ENCODE measurements at places on chromosomes 2 and 18.

DNA sequence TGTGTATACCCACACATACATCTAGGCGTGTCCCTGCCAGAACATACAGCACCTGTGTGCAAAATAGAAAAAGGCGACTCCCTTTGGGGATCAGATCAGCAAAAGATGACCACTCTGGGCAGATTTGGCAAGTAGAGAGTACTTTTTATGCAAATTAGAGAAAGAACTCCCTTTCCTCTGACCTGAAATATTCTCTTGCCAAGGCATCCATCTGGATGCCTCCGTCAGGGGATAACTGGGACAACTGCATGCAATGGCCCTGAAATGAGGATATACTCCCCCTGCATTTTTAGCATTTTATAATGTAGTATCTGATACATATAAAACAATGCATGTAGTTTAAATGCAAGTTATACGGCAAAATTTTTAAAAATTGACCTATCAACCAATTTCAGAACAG is 247.7 kb downstream of the ICOS start:
- no peaks in the 10 kb centered on the region for H3K36me3 ChIP-seq
- H3K4me1 ChIP-seq: peaks cover 12% of the 10 kb centered on the region
- no peak overlapping the region for H3K4me3 ChIP-seq
- no peak overlapping the region for H3K27ac ChIP-seq

- DNase-seq: no peak
- H3K27ac ChIP-seq: no peak overlapping the region
- no peaks in the 10 kb centered on the region for H3K27me3 ChIP-seq
- H3K4me3 ChIP-seq: no peak overlapping the region
- H3K4me1 ChIP-seq: no peaks in the 10 kb centered on the region
These were observed 267.6 kb upstream of the LYPD1 start for GRCh38 chr2:132937629-132938028.

- H3K27me3 ChIP-seq: no peaks in the 10 kb centered on the region
- H3K27ac ChIP-seq: no peak overlapping the region
- no peaks in the 10 kb centered on the region for H3K36me3 ChIP-seq
- H3K4me1 ChIP-seq: no peaks in the 10 kb centered on the region
- DNase-seq: no peak
These were observed 245.9 kb downstream of the TFCP2L1 start for GRCh38 chr2:121038891-121039616.

GRCh38 chr2:235105821-235106359 is 154.1 kb downstream of the SH3BP4 start:
- no peak overlapping the region for H3K4me3 ChIP-seq
- no peaks in the 10 kb centered on the region for H3K4me1 ChIP-seq
- H3K27ac ChIP-seq: no peak overlapping the region
- no peaks in the 10 kb centered on the region for H3K36me3 ChIP-seq
- no peak for DNase-seq

- no peak for DNase-seq
- H3K4me1 ChIP-seq: peaks cover 20% of the 10 kb centered on the region
- no peak overlapping the region for H3K27ac ChIP-seq
- H3K36me3 ChIP-seq: peaks cover 19% of the 10 kb centered on the region
These were observed 160.0 kb downstream of the STK39 start for GRCh38 chr2:168087401-168087800.

GRCh38 chr2:133541376-133541775 is 26.9 kb downstream of the NCKAP5 start:
- no peak for DNase-seq
- H3K36me3 ChIP-seq: no peaks in the 10 kb centered on the region
- H3K27ac ChIP-seq: no peak overlapping the region

DNA sequence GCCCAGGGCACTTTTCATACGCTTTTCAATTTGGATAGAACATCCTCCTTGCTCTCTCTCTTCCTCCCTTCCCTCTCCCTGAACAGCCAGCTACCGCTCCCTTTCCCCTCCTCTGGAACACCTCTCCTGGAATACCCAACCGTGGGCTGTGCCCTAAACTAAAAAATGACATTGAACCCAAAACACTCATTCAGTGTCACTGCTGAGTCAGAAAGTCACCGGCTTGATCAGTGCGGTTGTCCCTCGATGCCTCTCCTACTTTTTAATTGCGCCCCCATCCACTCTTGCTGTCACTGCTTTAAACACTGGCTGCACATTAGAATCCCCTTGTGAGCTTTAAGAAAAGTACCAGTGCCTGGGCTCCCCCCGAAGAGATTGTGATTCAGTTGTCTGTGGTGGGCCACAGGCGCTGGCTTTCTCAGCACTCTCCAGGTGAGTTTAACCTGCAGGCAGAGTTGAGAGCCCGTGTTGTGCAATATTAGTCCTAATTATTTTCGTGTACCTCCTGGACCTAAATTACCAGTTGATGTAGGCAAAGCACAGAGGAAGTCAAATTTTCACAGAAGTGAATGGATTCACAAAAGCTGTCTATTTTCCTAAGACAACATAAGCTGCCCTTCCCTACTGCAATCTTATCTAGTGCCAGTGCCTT is 302.0 kb downstream of the PRKCE start:
- H3K27ac ChIP-seq: no peak overlapping the region
- no peak overlapping the region for H3K4me3 ChIP-seq
- no peak for DNase-seq
- H3K27me3 ChIP-seq: no peaks in the 10 kb centered on the region
- H3K36me3 ChIP-seq: no peaks in the 10 kb centered on the region
- H3K4me1 ChIP-seq: peaks cover 7% of the 10 kb centered on the region

- H3K36me3 ChIP-seq: peaks cover 74% of the 10 kb centered on the region
- no peak overlapping the region for H3K27ac ChIP-seq
- H3K4me3 ChIP-seq: no peak overlapping the region
These were observed 49.8 kb downstream of the CAB39 start for GRCh38 chr2:230762317-230762896.

- H3K27me3 ChIP-seq: no peaks in the 10 kb centered on the region
- H3K4me3 ChIP-seq: no peak overlapping the region
- H3K36me3 ChIP-seq: no peaks in the 10 kb centered on the region
- no peaks in the 10 kb centered on the region for H3K4me1 ChIP-seq
- DNase-seq: no peak
These were observed 722.0 kb downstream of the EPHA4 start for GRCh38 chr2:220850116-220850515.

GRCh38 chr2:108936866-108937265 is 52.2 kb downstream of the EDAR start:
- H3K27ac ChIP-seq: no peak overlapping the region
- DNase-seq: no peak
- no peak overlapping the region for H3K4me3 ChIP-seq
- H3K27me3 ChIP-seq: no peaks in the 10 kb centered on the region
- no peaks in the 10 kb centered on the region for H3K36me3 ChIP-seq
- peaks cover 11% of the 10 kb centered on the region for H3K4me1 ChIP-seq

GRCh38 chr2:151525821-151526373 is 116.2 kb downstream of the RIF1 start:
- H3K27me3 ChIP-seq: no peaks in the 10 kb centered on the region
- DNase-seq: no peak
- H3K27ac ChIP-seq: no peak overlapping the region

GRCh38 chr18:8899000-8899399 is 193.6 kb downstream of the MTCL1 start:
- no peak overlapping the region for H3K4me3 ChIP-seq
- no peak overlapping the region for H3K27ac ChIP-seq
- peaks cover 17% of the 10 kb centered on the region for H3K27me3 ChIP-seq
- H3K4me1 ChIP-seq: peaks cover 7% of the 10 kb centered on the region
- no peak for DNase-seq

GRCh38 chr18:78770823-78771139 is 208.8 kb upstream of the SALL3 start:
- H3K36me3 ChIP-seq: no peaks in the 10 kb centered on the region
- peaks cover 2% of the 10 kb centered on the region for H3K27me3 ChIP-seq
- no peak overlapping the region for H3K4me3 ChIP-seq
- no peak overlapping the region for H3K27ac ChIP-seq
- no peaks in the 10 kb centered on the region for H3K4me1 ChIP-seq
- DNase-seq: no peak

DNA sequence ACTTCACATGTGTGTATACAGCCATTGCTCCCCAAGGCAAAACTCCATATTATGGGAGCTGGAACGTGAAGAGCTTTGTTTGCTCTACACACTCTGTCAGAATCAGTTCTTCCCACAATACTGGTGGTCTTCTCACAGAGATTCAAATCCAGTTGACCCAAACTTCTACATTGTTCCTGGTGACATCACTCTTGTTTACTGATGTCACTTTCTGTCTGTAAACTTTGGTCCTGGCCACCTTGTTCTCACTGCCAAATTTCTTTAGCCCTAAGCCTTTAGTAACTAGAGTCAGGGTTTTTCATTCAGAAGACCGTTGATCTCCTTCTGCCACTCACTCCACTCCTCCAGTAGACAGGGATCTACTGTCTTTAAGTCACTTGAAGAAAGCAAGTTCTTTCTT is 386.0 kb upstream of the ZEB2 start:
- no peak overlapping the region for H3K27ac ChIP-seq
- no peaks in the 10 kb centered on the region for H3K36me3 ChIP-seq
- no peaks in the 10 kb centered on the region for H3K4me1 ChIP-seq

DNA sequence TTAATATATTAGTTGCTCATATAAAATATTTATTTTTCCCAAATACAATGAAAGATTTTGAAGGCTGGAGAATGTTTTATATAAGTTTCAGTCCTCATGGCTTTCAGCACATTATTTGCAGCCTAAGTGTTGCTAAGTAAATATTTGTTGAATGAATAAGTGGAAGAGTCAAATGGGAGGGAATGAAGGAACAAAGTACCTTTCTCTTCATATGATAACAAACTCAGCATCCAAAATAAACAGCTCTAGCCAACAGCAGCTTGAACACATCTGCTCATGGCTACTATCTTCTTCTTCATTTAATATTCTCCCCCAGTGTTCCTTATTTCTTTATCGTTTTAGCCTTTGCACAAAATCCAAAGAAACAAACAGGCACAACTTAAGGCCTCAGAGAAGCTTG is 385.2 kb upstream of the PIK3C3 start:
- no peaks in the 10 kb centered on the region for H3K36me3 ChIP-seq
- no peak overlapping the region for H3K4me3 ChIP-seq
- no peak overlapping the region for H3K27ac ChIP-seq
- no peak for DNase-seq
- no peaks in the 10 kb centered on the region for H3K27me3 ChIP-seq

DNA sequence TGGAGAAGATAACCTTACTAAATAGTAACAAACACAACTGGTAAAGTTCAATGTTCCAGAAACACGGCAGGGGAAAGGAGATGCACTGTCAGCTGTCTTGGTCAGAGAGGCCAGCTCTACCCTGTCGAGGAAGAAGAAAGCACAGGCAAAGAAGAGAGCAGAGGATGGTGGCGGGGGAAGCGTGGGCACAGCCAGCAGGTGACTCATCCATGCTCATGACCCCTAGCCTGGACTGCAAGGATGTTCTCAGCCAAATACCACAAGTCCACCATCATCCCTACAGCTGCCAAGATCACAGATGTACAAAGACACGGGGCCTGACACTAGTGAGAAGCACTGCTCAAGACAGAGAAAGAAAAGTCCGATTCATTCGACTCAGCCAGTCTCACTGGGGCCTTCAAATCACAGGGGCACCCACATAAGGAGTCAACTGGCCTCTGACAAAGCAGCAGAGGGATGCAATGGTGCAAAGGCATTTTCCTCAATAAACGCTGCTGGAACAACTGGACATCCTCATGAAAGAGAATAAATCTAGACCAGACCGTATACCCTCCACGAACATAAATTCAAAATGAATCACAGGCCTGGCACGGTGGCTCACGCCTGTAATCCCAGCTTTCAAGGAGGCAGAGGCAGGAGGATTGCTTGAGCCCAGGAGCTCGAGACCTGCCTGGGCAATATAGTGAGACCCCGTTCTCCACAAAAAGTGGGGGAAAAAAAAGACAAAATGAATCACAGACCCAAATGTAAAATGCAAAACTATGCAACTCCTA is 5.6 kb downstream of the DTYMK start:
- peaks cover 30% of the 10 kb centered on the region for H3K4me1 ChIP-seq
- no peak overlapping the region for H3K4me3 ChIP-seq
- H3K27ac ChIP-seq: no peak overlapping the region
- H3K27me3 ChIP-seq: no peaks in the 10 kb centered on the region
- H3K36me3 ChIP-seq: peaks cover 81% of the 10 kb centered on the region

DNA sequence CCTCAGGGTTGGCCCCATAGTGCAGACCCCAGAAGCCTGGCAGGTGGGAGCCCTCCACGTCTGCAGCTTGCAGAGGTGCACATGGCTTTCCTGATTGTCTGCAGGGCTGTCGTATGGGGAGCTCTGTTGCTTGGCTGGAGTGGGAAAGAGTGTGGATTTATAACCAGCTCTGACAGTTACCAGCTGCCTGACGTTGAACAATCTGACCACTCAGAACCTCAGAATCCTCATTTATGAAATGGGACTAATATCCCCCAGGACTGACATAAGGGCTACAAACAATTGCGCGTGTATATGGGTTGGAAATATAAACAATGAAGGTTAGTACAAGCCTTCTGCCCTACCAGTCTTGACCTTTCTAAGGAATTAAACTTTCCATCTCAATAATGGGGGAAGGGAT is 13.9 kb upstream of the PXDN start:
- no peak for DNase-seq

DNA sequence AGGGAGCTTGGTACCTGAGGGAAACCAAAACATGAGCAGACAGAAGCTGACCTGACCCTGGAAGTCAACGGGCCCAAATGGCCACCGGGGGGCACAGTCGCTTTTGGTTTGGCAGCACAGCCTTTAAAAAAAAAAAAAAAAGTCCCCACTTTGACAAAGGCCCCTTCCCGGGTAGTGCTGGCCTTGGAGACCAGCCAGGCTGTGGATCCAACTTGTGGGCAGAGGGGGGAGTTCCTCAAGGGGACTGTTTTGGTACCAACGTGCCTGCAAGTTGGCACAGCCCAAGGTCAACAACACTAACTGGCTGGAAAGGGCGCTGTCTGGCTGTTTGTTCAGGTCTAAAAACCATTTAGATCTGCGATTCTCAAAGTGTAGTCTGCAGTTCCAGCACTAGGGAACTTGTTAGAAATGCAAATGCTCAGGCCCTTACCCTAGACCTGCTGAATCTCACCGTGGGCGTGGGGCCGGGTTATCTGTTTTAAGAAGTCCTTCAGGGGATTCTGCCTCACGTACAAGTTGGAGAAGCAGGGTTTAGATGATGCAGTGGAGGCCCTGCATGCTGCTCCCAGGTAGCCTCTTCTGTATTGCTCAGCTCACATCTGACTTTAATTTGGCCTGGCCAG is 83.0 kb downstream of the LPIN1 start:
- H3K4me3 ChIP-seq: peak overlapping the region; percentile 69
- peaks cover 37% of the 10 kb centered on the region for H3K36me3 ChIP-seq
- peaks cover 65% of the 10 kb centered on the region for H3K4me1 ChIP-seq
- H3K27me3 ChIP-seq: peaks cover 7% of the 10 kb centered on the region

DNA sequence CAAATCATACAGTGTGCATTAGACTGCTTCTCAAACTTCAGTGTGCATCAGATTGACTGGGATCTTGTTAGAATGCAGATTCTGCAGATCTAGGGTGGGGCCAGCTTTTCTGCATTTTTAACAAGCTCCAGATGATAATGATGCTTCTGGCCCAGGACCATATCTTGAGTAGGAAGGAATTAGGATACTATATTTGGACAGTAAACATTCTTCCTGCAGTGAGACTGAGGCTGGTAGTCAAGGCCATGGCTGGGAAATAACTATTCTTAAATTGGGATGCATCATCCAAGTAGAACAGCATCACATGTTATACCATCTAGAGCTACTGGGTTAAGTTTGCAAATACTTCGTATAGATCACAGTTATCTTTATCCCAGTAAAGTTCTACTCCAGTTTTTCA is 28.4 kb upstream of the ARMC9 start:
- H3K36me3 ChIP-seq: peaks cover 51% of the 10 kb centered on the region
- no peak overlapping the region for H3K4me3 ChIP-seq
- DNase-seq: no peak
- no peak overlapping the region for H3K27ac ChIP-seq

GRCh38 chr2:154623819-154624218 is 74.7 kb upstream of the KCNJ3 start:
- H3K36me3 ChIP-seq: no peaks in the 10 kb centered on the region
- H3K27me3 ChIP-seq: no peaks in the 10 kb centered on the region
- H3K4me1 ChIP-seq: no peaks in the 10 kb centered on the region
- no peak for DNase-seq
- no peak overlapping the region for H3K27ac ChIP-seq
- no peak overlapping the region for H3K4me3 ChIP-seq
